Vein endothelial cell (primary cell): ENCODE measurements at places on chromosomes 2 and 18. TPM values are rescaled to one million over a fixed set of nuclear protein-coding genes. Genes with fewer than 3 reads are reported as not detected.

The ZBTB7C gene
- under 0.01 TPM in 1 of 2 replicates, not detected in the other for total RNA-seq

The FEV gene
- not detected in 2 replicates for total RNA-seq

The PJVK gene
- 0.67 and 0.98 TPM in 2 replicates for total RNA-seq

The SLC4A3 gene
- total RNA-seq: 0.10 and 0.33 TPM in 2 replicates

The PRADC1 gene
- 16.0 and 29.3 TPM in 2 replicates for total RNA-seq

The DRC1 gene
- total RNA-seq: 0.29 and 0.33 TPM in 2 replicates

The PARD6G gene
- total RNA-seq: 1.4 and 2.0 TPM in 2 replicates

The CCDC85A gene
- 6.2 and 15.1 TPM in 2 replicates for total RNA-seq

The MSH6 gene
- total RNA-seq: 29.4 and 44.9 TPM in 2 replicates

The PLEKHH2 gene
- total RNA-seq: 0.33 and 0.57 TPM in 2 replicates

The TMEFF2 gene
- under 0.01 TPM in 1 of 2 replicates, not detected in the other for total RNA-seq

The METTL4 gene
- 8.5 and 12.7 TPM in 2 replicates for total RNA-seq

The HOXD8 gene
- 22.1 and 24.8 TPM in 2 replicates for total RNA-seq

The LCT gene
- total RNA-seq: under 0.01 TPM in 1 of 2 replicates, not detected in the other

The LINC00305 gene
- total RNA-seq: not detected in 2 replicates

The FECH gene
- 23.8 and 34.2 TPM in 2 replicates for total RNA-seq

The GALR1 gene
- not detected in 2 replicates for total RNA-seq

The GAL3ST2 gene
- total RNA-seq: not detected in 2 replicates

The TUBA3E gene
- not detected in 2 replicates for total RNA-seq

The ALPP gene
- total RNA-seq: not detected in 2 replicates

The CRYGA gene
- total RNA-seq: not detected in 2 replicates

The MAPRE3 gene
- 1.5 and 2.9 TPM in 2 replicates for total RNA-seq

The CCL20 gene
- total RNA-seq: 0.98 and 1.4 TPM in 2 replicates

The IL18R1 gene
- total RNA-seq: 1.6 and 3.4 TPM in 2 replicates

The SKOR2 gene
- not detected in 2 replicates for total RNA-seq

The CRYBA2 gene
- not detected in 2 replicates for total RNA-seq

The TXNDC2 gene
- 0.10 TPM in 1 of 2 replicates, not detected in the other for total RNA-seq

The COL4A3 gene
- total RNA-seq: not detected in 2 replicates

The MORN2 gene
- total RNA-seq: 9.8 and 15.4 TPM in 2 replicates

The PSD4 gene
- total RNA-seq: 0.57 and 0.65 TPM in 2 replicates
